ENCODE measurements at places on chromosomes 4 and X.

DNA sequence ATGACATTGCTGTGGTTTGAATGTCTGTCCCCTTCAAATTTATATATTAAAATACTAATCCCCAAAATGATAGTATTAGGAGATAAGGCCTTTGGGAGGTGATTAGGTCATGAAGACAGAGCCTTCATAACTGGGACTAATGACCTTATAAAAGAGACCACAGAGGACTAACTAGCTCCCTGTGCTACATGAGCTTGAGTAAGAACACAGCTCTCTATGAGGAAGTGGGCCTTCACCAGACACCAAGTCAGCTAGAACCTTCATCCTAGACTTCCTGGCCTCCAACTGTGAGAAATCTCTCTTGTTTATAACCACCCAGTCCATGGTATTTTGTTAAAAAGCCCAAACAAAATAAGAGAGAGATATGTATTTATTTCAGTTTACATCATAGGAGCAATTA is 242.2 kb upstream of the CTSO start:
- DNase-seq: no peak

DNA sequence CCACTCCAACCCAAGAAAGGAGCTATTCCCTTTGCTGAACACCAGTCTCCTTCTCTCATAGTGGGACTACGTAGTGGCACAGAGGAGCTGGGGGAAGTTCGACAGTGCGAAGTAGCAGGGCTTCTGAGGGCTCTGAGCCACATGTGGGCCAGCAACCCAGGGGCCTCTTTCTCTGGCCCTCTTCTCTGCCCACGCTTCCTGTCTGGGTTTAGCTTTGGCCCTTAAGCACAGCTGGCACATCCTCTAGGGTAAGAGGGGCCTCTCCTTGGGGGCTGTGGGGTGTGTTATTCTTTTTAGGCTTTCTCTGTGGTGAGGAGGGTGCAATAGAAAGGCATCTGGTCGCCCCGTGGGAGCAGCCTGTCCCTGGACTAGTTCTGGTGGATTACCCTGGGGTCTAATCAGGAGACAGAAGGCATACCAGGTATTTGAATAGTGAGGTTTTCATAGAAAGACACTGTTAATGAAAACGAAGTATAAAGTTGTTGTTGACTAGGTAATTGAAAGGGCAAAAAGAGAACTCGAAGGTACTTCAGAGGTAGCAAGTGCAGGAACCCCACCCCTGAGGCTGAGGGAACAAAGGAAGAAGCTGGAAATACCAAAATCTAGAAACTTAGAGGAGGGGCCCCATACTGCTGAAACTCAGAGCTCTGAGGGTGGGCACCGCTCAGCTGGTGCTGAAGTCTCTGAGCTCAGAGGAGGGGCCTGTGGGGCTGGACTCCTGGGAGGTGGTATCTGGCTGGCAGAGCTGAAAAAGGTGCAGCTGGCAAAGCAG is 151.9 kb upstream of the RPS6KA3 start:
- DNase-seq: no peak

- no peak for DNase-seq
Measured at GRCh38 chr4:142293536-142293935, 552.6 kb downstream of the INPP4B start.

DNA sequence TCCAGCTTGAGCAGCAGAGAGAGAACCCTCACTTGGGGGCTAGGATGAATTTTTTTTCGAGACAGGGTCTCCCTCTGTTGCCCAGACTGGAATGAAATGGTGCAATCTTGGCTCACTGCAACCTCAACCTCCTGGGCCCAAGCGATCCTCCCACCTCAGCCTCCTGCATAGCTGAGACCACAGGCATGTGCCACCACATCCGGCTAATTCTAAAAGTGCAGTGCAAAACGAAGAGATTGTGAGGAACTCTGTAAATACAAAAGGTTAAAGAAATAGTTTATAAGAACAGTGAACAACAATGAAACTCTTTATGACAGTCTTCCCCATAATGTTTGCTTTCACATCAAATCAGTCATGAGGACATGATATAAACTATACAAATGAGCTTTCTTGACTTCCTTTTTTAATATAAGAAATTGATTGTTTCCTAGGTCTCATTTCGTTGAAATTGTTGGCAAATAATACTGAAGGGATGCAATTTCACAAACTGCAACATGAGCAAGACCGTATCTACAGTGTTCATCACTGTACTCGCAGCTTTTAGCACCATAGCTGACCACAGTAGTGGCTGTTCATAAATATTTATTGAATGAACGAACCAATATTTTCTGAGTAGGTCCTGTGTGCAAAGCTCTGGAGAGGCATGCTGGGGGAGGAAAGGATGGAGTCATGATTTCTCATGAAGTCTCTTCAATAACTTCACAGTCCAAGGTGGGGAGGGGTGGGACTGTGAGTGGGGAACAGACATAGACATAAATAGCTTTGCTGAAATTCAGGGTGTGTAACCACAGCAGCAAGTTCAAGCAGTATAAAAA is 116.1 kb downstream of the SHROOM3 start:
- DNase-seq: no peak

DNA sequence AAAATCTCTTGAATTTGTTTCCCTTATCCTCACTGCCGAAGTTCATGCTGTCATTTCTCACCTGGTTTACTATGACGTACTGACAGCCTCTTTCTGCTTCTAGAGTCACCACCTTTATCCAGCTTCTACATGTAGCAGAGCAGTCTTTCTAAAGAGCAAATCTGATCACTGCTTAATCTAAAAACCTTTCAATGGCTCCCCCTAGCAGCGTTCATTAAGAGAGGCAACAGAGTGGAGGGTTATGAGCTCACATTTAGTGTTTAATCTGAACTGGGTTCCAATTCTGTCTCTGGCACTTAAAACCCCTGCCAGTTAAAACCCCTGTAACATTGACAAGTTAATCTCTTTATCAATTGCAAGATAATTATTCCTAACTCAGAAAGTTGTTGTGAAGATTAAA is 4.4 kb downstream of the RBPJ start:
- no peak for DNase-seq

GRCh38 chr4:139563515-139563914 is 7.5 kb upstream of the SETD7 start:
- DNase-seq: no peak
